ENCODE measurements at places on chromosomes 7 and 10.

DNA sequence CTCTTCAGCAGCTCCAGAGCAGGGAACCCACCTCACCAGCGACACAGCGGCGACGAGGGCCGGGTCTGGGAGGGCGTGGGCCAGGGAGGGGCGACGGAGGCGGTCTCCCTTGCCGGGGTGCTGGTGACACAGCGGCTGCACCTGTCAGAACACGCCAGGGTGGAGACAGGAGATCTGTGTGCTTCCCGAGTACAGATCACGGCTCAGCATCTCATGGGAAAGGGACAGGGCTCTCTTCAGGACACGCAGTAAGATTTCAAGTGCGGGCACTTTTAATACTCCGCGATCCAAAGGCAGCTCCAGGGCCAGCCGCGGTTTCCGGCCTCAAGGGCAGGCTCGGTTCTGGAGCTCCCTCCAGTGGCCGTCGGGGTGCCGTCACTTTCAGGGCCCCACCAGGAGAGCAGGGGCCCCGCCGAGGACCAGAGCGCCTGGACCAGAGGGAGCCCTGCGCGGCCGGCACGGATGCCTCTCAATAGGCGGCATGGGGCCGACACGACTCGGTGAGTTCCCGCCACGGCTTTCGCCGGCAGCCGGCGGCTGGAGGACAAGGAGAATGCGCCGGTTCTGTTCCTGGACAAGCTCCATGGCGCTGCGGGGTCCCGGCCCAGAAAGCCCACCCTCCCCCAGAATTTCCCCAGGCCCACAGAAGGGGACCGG is 21.4 kb downstream of the GPR146 start:
- DNase-seq: peak; percentile 38

- DNase-seq: no peak
Observed at GRCh38 chr7:16594676-16595075, 50.9 kb downstream of the ANKMY2 start.

DNA sequence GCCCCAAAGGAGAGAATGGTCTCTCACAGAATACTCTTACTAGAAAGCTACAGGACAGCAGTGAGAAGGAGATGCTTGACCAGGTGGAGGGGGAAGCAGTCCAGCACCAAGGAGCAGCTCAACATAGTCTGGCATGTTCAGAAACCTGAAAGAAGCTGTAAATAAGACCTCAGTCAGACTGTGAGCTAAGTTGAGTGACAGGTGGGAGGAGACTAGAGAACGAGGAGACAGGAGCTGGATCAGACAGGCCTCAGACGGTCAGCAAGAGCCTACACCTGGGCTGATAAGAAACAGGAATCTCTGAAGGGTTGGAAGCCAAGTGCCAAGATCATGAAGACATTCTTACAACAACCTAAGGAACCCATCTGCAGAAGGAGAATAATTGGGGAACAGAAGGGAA is 54.5 kb downstream of the ELMO1 start:
- DNase-seq: no peak

GRCh38 chr10:61319386-61320256 is 133.6 kb downstream of the TMEM26 start:
- DNase-seq: no peak

DNA sequence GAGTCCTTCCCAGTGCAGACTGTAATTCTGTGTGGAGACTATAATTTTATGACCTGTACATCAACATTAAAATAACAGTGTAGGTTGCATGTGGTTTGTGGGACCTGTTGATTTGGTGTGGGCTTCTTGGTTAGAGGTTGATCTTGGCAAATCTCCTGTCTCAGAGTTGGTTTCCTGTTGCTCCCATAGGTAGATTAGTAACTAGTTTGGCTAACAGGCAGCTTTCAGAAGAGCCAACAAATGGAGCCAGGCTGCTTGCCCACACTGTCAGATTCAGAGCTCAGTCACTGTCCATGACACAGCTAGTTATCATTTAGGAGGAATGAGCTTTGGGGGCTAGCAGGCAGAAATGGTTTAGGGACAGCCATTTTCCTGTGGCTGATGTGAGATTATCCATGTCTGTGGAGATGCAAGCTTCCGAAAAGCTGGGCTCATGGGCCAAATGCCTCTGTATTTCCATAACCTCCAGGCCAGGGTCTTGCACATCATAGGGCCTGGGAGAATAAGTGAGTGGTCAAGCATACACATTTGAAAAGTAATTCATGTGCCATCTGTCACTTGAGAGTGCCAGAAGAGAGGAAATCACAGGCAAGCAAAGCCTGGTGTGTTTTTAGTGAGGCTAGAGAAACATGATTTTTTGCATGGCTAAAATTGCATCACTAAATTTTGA is 33.4 kb downstream of the CCM2 start:
- no peak for DNase-seq

GRCh38 chr7:148286150-148286549 is 304.4 kb upstream of the C7orf33 start:
- no peak for DNase-seq

DNA sequence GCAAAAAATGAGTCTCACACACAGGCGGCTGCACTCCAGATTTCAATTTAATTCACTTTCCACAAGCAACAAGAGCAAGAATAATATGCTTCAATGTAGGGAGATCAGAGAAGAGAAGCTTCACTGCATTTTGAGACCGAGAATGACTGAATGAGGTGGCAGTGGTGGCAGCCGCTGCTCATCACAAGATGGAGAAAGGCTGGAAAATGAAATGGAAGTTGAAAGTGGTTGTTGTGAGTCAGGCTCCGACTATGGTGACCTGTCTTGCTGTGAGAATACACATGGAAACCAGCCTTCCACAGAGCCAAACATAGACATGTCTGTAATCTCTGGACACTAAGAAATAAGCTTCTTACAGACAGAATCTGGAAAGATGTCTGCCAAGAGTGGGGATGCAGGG is 499.6 kb upstream of the LRRN3 start:
- no peak for DNase-seq

DNA sequence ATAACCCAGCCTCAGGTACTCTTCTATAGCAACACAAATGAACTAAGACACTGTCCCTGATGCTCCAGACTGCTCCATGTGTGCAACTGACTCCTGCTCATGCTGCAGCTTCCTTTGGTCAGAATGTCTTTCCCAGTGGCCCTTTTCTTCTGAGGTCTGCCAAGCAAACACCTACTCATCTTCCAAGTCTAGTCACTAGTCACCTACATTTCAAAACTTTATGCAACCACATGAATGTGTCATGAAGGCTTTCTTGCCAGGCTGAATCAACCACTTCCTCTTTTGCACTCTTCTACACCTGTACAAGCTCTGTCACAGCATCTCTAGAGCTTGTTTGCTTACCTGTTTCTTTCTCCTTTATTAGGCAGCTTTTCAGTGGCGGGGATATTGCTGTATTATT is 75.8 kb downstream of the LSMEM1 start:
- DNase-seq: no peak

GRCh38 chr7:30322271-30323005 is 38.0 kb downstream of the ZNRF2 start:
- DNase-seq: no peak

- no peak for DNase-seq
Observed at GRCh38 chr10:14086596-14086995, 244.1 kb downstream of the FRMD4A start.

- no peak for DNase-seq
Observed at GRCh38 chr10:127875916-127876315, 16.8 kb downstream of the CLRN3 start.

GRCh38 chr10:88792661-88793060 is 9.9 kb upstream of the LIPM start:
- peak; percentile 20 for DNase-seq

GRCh38 chr7:115300231-115300870 is 378.5 kb downstream of the MDFIC start:
- DNase-seq: no peak

GRCh38 chr7:16804674-16805439 is at the start of gene AGR2:
TSS of gene AGR2 (minus strand) at chr7:16804999. CDS start at chr7:16801796, 3,203 bp downstream.
- no peak for DNase-seq

GRCh38 chr10:28560617-28561016 is 27.7 kb downstream of the WAC start:
- DNase-seq: no peak

- DNase-seq: no peak
Observed at GRCh38 chr10:42776681-42777080, 5.9 kb upstream of the BMS1 start.

GRCh38 chr7:70579397-70580097 is 552.4 kb upstream of the GALNT17 start:
- DNase-seq: no peak

DNA sequence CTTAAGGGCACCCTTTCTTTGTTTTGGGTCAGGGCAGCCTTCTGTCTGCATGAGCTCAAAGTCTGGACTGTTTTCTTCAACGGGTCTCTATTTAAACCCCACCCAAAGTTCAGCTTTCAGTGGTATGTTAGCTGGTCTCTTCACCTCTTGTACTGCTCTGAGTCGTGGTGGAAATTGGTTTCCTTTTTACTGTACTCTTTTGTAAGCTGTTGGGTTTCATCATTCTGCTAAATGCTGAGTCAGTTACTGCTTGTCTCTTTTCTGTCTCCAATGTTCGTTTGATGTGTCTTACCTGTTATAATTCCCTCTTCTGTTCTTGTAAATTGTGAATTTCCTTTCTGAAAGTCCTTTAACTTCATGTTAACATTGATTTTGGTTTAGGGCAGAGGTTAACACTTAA is 64.1 kb upstream of the MALRD1 start:
- DNase-seq: no peak

GRCh38 chr7:6655636-6656385 is 18.7 kb downstream of the ZNF316 start:
- no peak for DNase-seq

- no peak for DNase-seq
Observed at GRCh38 chr10:14800397-14800796, 25.7 kb upstream of the FAM107B start.

Measured in fibroblast of the conjunctiva (primary cell).